Amygdala (tissue), 56 donors: ENCODE measurements at places on chromosomes 2 and 18.

- no peak for DNase-seq
Measured at GRCh38 chr2:176583607-176584006, 314.4 kb downstream of the MTX2 start.

DNA sequence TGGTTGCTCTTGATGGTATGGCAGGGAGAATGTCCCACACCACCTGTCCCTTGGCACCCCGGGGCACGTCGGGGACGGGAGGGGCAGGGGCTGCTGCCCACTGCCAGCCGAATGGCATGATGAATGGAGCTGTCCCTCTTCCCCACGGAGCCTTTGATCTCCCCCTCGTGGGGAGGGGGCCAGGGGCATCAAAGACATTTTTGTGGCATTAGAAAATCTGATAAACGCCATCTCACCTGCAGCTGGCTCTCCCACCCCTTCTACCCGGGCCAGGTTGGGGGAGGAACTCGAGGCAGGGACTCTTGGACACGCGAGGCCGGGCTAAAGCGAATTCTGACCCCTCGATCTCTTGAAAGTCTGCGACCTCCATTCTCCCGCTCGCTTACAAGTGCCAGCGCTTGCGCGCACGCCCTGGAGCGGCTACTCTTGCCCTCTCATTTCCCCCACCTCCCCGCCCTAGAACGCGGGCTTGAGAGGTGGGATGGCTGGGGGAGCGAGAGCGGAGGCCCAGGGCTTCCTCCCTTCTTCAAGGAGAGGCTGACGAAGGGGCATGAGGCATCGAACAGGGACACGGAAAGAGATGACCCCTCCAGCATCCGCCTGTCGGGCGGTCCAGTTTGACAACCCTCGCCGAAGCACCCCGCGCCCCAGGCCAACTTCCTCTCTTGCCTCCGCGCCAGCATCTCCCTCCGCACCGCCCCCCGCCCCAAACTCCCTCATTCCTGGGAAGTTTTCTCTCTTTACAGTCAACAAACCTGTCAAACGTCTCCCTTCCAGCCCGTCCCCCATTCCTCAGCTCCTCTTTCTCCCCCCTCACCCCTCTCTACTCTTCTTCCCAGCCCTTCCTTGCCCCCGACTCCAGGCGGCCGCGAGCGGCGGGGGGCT, 692 bp upstream of the WNT6 start:
- no peak for DNase-seq

- no peak for DNase-seq
Measured at GRCh38 chr2:28400419-28400818, 7.8 kb downstream of the FOSL2 start.

DNA sequence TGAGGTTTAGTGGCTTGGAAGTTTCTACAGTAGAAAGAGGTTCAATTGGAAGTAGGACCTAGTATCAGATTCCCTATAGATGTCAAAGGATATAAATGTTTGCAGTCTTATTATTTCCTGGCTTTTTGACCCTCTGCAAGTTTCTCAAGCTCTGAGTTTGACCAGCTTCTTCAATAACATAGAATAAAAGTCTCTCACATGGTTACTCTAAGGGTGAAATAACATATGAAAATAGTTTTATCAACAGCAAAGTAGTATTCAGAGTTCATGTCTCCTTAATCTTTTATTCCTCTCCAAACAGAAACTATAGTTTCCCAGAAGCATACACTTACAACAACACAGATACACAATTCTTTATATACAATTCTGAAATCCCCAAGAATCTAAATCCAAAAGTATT, 132.9 kb upstream of the RND3 start:
- DNase-seq = no peak

DNA sequence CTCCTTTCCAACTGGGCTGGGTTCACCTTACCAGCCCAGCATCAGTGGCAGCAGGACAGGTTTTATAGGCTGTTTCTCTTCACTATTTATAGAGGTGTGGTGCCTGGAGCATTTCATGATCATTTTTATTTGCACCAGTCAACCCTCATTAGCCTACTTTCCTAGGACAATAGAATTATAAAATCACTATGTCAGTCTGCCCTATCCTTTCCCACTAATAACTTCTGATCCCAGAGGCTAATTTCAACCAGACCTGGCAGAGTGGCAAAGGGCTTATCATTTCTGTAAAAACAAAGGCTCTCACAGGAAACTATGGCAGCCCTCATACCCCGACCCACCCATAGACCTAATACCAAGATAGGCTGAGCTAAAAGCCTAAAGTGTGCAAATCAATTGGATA, 243.5 kb upstream of the TMEFF2 start:
- no peak for DNase-seq

DNA sequence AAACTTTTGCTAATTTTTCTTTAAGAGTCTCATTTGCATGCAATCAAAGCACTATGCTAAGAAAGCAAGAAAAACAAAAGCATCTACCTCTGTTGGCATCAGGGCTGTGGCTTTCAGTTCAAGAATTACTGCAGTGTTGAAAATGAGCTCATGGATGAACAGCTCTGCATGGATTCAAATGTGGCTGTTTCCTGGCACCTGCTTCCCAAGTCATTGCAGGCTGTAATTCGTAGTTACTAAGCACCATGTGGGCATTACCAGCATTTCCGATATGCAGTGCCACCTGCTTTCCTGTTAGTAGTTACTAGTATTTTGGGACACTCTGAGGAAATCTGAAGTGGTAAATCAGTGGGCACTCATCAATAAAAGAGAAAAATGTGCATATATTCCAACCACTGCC, 37.8 kb upstream of the FAM110C start:
- no peak for DNase-seq

GRCh38 chr2:237218756-237219155, 133.1 kb downstream of the COPS8 start:
- DNase-seq = no peak

DNA sequence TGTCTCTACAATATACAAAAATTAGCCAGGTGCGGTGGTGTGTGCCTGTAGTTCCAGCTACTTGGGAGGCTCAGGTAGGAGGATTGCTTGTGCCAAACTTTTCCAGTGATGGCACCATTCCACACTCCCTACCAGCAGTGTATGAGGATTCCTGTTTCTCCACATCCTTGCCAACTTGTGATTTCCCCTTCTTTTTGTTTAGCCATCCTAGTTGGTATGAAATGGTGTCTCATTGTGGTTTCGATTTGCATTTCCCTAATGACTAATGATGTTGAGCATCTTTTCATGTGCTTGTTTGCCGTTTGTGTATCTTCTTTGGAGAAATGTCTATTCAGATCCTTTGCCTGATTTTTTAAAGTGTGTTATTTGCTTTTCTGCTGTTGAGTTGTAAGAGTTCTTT, 41.0 kb downstream of the EPB41L5 start:
- no peak for DNase-seq

DNA sequence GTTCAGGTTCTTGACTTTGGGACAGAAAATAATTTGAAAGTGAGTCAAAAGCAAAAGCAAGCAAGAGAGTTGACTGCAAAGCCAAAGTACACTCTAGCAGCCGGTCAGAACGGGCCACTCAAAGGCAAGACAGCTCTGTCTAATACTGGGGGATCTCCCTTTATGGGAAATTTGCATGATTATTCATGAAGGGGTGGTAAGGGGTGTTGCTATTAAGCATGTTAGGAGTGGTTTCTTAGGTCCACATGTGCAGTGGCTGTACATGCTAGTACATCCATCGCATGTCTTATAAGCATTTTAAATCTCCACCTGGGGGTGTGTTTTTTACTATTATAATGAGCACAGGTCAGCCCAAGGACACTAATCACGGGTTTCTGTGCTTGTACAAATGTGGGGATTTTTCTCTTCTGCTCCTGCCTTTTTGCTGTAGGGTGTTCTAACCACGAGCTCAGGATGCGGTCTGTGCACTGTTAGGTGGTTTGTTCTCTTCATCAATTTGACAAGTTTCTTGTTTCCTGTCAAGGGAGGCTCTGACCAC, 60.2 kb upstream of the SPP2 start:
- DNase-seq = no peak

- no peak for DNase-seq
Measured at GRCh38 chr2:190781604-190782198, 98.9 kb upstream of the GLS start.

GRCh38 chr2:233116946-233117345, 56.8 kb downstream of the INPP5D start:
- DNase-seq = no peak

DNA sequence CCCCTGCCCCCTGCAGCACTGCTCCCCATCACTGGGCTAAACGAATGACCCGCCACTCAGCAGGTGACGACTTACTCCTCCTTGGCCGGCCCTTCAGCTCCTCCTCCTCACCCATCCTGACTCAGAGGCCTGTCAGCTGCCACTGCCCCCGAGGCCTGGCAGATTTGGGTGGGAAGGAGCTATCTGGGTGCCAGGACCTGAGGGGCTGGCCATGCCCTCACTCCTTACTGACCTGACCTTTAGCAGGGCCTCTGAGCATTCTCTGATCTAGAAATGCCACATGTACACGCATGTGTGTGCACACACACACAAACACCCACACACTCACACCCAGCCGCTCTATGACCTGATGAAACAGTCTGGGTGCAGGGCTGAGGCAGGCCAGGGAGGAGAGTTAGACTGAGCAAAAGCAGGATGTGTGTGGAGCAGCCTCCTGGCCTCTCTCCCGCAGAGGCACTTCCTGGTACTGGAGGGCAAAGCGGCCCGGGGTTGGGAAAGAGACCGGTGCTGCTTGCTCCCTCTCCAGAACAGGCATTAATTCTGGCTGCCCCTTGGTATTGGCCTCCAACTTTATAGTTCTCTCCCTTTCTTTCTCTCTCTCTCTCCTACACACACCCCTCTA, 68.0 kb downstream of the ZFP36L2 start:
- no peak for DNase-seq

DNA sequence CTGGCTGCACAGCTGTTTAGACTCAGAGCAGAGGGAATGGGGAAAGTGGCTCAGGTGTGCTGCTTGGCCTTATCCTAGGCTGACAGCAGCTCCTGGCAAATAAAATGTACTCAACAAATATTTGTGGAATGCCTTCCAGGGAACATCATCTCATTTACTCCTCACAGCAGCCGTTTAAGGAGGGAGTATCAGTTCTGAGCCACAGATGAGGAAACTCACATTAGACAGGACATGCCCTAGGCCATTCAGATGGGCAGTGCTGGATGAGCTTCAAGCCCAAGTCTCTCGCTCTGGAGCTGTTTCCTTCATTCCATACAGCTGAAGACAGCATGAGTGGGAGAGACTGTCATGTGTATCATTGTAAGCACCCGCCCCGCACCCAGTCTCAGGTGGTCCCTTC, 129.6 kb upstream of the CNGA3 start:
- no peak for DNase-seq

- DNase-seq = no peak
Measured at GRCh38 chr2:85714841-85715240, 20.7 kb downstream of the GNLY start.

DNA sequence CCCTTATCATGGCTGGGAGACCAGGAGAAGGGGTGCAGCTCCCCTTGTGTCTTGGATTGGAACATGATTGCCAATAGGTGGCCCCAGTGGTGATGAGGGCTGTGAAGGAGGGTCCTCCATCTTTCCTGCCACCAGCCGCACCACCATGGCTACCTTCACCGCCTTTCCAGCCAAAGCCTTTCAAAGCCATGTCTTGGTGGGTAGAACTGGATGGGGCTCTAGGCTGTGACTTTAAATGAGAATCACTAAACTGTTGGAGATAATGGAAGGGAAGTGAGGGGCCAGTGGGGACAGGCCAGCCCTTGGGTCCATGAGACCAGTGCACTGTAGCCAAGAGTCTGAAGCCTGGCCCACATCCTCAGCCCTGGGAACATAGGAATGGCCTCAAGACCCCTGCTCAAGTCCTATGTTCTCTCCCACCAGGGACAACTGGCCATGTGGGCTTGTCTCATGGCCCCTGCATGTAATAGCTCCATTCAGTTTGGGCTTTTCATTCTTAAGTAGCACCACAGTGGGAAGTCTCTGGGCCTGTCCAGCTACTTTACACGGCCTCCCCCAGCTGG, 345.7 kb downstream of the DYSF start:
- no peak for DNase-seq

DNA sequence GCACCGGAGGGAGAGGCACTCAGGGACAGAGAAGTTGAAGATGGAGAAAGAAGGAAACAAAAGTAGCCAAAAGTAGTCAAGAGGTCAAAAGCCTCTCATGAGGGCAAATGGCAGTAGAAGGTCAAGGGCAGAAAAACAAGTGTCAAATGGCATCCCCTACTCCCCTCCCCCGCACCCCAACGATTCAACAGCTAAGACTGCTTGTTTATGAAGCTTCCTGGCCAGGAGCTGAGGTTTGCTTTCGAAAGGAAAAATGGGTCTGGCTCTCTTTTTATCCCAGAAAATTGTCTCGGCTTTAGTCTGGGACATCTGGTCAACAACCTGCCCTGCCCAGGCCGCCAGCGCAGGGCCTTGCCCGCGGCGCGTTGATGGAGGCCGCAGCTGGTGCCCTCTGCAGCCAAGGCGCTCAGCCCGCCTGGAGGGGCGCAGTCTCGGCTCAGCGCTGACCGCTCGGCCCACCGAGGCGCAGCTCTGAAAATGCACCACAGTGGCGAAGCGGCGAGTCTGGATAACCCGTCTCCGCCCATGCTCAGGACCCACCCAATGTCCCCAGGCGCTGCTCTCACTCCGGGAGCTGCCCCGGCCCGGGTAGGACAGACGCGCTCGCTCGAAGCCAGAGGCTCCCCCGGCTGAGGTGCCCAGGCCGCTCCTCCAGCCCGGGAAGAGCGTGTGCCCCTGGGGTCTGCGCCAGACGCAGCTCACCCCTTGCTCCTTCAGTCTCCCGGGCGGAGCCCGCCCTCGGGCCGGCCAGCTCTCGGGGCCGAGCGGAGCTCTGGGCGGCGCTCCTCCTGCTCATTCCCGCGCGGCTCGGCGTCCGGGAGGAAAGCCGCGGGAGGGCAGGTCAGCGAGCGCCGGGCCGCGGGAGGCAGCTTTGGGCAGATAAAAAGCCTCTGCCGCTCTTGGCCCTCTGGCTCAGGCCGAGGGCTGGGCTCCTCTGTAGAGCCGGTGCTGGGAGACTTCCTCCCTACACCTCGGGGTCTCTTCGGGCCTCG, 1.8 kb upstream of the TBR1 start:
- no peak for DNase-seq

DNA sequence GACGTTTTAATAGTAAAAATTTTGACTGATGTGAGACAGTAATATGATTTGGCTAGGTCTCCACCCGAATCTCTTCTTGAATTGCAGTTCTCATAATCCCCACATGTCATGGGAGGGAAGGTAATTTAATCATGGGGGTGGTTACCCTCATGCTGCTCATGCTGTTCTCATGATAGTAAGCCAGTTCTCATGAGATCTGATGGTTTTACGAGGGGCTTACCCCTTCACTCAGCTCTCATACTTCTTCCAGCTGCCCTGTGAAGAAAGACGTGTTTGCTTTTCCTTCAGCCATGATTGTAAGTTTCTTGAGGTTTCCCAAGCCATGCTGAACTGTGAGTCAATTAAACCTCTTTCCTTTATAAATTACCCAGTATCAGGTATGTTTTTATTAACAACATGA, 327.0 kb upstream of the CDH7 start:
- no peak for DNase-seq

DNA sequence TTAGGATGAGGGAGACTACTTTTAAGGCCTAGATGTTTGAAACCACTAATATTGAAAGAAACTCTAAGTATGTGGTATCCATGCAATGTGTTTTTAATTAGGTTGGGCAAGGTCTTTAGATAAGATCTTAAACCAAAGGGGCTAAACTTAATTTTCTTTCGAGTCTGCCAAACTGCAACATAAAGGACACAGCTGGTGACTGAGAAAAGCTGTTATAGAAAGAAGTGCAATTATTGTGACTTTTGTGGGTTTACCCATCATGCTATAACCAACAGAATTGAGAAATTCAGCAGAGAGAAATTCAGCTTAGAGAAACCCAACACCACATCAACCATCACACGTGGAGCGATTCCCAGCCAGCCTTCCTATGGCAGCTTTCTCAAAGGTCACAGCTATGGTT, 119.5 kb upstream of the LMAN1 start:
- no peak for DNase-seq
